Left colon (tissue), 2 donors: ENCODE measurements at places on chromosomes 13 and 19.
A peak's percentile ranks its signal among the peaks of the same experiment; 100 is the strongest.

GRCh38 chr19:14367016-14367415 is 14.2 kb upstream of the ADGRE5 start:
- no peak for DNase-seq

DNA sequence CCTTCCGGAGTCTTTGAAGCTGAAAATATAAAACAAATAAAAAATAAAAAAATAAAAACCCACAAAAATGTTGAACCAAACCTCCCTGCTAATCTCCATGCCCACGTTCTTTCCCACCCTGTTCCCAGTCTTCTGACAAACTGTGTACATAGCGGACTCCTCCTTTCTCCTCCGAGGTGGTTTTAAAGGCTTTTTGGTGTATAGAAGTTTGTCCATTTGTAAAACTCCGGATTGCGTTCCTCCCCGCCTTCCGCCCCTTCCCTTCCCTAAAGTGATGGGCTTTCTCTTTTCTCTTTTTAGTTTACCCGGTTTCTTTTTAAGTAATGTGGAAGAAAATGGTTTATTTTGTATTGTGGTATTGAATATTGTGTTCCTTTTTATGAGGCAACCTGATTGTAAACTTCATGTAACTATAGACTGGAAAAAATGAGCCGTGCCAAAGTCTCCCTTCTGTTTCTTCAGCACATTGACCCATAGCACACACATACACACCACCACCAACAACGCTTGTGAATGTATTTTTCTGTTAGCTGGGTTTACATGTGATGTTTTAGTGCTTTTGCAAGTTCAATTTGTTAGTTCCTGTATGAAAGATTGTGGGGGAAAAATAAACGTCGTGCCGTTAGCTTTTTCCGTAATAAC is 4.4 kb downstream of the ZIC2 start:
- no peak for DNase-seq

DNA sequence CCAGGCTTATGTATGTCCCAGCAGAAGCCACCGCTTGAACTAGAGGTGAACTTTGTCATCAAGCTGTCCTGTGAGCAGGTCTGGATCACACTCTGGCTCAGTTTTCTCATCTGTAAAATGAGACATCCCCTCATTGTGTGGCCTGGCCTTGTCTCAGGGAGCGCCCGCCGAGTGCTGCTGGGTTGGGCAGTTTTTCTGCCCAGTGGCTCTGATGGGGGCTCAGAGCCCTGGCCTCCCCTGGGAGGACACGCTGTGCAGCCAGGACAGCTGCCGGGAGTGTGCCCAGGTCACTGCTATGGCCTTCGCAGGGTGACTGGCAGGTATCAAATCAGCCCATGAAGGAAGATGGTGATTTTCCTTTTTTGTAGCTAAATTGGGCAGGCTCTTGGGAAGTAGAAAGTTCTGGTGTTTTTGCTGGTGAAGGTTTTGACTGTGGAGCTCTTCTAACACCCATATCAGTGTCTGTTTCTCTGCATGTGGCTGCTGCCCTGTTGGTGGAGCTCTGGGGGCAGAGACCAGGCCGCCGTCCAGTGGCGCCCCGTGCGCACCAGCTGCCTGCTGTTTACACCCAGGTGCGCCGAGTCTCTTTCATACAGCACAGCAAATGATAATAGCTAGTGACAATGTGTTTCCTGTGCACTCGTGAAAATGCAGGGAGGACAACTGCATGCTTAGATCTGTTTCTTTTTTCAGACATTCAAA is 40.8 kb downstream of the SLC7A9 start:
- DNase-seq = no peak

GRCh38 chr13:37701972-37702371 is 103.4 kb upstream of the POSTN start:
- DNase-seq = no peak

GRCh38 chr13:111460548-111461444 is 140.4 kb downstream of the TEX29 start:
- no peak for DNase-seq

DNA sequence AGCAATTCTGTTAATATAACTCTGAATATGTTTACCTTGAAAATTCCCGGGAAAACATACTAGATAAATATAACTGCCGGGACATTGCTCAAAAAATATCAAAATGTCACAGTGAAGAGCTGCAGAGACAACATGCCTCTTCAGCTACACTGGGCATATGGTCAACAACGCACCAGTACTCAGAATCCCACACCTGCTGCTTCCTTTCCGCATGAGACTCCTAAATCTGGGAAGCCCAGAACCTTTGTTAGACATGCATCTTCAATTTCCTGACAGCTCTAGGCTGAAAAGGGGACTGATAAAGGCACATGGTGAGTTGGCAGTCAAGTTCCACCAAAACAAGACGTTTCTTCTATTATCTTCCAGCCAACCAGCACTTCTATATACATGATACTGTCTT is 53.7 kb downstream of the USP12 start:
- DNase-seq = no peak

GRCh38 chr13:109481040-109481439 is 305.3 kb downstream of the IRS2 start:
- DNase-seq = no peak

- DNase-seq = no peak
Measured at GRCh38 chr19:53102206-53102755, 941 bp downstream of the ZNF160 start.

- DNase-seq = no peak
Measured at GRCh38 chr19:29662604-29663404, 2.5 kb upstream of the PLEKHF1 start.

DNA sequence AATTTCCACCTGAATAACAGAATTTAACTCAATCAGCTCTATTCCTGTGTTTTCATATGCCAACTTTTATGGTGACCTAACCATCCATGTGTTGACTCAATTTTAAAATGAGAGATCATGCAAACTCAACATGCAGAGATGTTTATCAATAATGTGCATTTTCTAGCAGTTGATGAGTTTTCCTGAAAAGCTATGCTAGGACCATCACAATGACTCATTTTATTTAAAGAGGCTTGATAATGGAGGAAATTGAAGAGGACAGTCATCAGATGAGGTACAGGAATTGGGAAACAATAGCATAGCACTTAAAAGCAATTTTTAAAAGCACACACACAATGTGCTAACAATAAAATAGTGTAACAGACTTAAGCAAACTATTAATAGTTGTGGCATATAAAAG is 127.1 kb downstream of the VWA8 start:
- no peak for DNase-seq

DNA sequence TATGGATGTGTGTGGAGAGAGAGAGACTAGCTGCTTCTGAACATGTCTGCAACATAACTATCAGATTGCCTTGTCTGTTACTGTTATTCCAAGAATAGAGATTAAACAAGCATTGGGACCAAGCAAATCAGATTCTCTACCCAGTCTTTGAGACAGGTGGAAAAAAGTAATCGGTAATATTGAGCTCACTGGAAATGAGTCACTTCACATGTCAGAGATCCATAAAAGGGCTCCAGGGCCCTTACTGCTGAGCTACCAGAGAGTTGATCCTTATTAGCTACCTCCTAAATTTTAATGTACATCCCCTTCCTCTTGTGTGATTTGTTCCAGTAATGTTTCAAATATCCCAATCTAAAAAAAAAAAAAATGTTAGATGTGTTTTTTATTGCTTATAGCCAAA is 2118.0 kb downstream of the PCDH9 start:
- no peak for DNase-seq

GRCh38 chr13:44854313-44855060 is 134.8 kb downstream of the NUFIP1 start:
- DNase-seq = peak; percentile 57

- DNase-seq = no peak
Measured at GRCh38 chr13:102917019-102917418, 71.2 kb downstream of the ERCC5 start.

- DNase-seq = no peak
Measured at GRCh38 chr13:50420718-50421472, 405.7 kb downstream of the KCNRG start.

DNA sequence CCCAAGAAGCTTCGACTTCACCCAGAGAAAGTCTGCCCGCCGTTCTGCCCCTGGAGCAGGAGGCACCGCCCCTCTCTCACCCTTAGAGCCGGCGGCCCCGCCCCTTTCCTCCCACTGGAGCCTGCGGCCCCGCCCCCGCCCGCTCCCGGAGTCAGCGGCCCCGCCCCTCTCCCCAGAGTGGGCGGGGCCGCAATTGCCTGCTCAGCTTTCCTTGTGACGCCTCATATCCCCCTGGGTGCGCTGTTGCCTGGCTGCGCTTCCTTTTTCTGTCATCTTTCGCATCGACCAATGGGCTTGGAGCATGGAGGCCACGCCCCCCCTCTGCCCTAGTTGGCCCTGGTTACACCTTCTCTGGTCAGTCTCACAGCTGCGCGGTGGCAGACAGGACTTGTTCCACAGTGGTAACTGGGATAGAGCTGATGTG is 38.2 kb upstream of the ZNF492 start:
- DNase-seq = no peak

DNA sequence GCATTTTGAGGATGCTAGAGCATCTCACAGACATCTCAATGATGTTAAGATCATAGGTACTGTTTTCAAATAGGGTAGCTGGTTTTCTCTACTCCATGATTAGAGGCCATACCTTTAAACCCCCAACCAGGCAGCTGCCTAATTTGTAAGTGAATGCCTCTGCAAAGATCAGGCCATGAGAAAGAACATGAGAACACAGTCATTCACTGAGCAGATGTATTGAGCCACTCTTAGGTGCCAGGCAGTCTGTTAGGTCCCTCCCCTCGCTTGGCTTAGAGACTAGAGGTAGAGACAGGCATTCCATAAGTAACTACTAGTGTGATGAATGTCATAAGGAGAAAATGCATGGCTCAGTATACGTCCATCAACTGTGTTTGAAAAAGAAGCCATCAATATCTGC is 410.0 kb downstream of the FGF9 start:
- DNase-seq = no peak

GRCh38 chr13:39811051-39811450 is 155.6 kb downstream of the COG6 start:
- DNase-seq = no peak

GRCh38 chr13:101144808-101145419 is 271.4 kb downstream of the NALCN start:
- DNase-seq = no peak

- no peak for DNase-seq
Measured at GRCh38 chr13:93559718-93560117, 333.1 kb downstream of the GPC6 start.

GRCh38 chr19:46945694-46946489 is 73.7 kb upstream of the NPAS1 start:
- no peak for DNase-seq

DNA sequence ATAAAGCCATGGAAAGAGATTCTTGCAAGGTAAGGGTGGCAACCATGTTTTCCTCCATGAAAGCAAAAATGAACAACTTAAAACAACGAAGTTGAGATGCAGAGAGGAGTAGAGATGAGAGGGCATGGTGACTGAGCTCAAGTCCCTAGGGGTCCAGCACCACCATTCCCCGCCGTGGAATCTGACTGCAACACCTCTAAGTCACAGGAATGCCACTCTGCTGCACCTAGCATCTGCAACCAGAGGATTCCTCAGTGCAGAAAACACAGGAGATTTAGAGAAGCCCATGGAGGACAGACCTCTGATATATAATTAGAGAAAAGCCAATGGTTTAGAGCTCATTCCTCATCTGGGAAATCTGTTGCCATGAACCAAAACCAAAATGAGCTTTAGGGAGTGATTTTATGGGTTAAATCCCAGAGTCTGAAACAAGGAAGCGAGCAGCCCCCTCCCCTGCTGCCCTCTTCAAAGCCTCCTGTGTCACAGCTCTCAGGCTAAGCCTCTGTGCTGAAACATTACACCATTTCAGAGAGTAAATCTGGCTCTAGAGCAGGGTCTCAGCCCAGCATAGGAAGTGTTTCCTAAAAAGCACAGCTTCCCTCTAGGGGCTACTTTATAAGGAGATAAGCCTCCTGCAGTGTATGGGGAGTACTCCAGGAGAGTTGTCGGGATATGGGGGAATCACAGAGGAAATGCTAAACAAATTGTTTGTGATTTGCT is 1043.6 kb downstream of the UQCRFS1 start:
- DNase-seq = no peak

GRCh38 chr13:47420020-47420419 is 523.2 kb upstream of the HTR2A start:
- no peak for DNase-seq

GRCh38 chr13:97021241-97021640 is 27.0 kb upstream of the OXGR1 start:
- DNase-seq = no peak

- no peak for DNase-seq
Measured at GRCh38 chr19:48290401-48290770, 20.5 kb downstream of the ZNF114 start.

- no peak for DNase-seq
Measured at GRCh38 chr13:105506463-105506862, 1029.0 kb downstream of the EFNB2 start.

GRCh38 chr13:39048806-39049205 is 10.6 kb downstream of the NHLRC3 start:
- DNase-seq = no peak
